ENCODE measurements at places on chromosomes 5 and 9.

DNA sequence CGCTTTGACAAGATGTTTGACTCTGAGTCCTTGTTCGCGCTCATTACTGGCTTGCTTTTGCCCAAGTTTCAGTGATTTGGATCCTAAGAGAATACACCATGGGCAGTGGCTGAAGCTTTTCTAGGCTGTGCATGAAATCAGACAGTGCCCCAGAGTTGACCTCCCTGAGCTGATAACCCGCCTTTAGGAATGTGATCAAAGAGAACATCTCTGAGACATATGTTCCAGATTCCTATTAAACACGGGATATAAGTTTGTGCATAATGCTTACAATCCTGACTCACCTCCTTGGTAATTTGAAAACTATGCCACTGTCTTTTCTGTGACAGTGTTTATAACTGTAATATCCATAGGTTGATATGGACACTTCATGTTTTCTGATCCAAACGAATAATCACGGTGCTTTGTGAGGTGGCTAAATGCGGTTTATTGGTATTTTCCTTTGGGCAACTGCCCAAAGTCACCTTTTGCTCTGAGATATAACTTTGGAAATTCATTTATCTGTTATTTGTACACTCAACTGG lies 732.9 kb downstream of the MTRR start:
- no peak for DNase-seq

- DNase-seq, result no peak
Measured at GRCh38 chr5:157562111-157562581, 13.4 kb downstream of the ADAM19 start.

GRCh38 chr9:78031893-78032729 lies 500 bp upstream of the GNAQ start:
- peak; percentile 72 for DNase-seq

DNA sequence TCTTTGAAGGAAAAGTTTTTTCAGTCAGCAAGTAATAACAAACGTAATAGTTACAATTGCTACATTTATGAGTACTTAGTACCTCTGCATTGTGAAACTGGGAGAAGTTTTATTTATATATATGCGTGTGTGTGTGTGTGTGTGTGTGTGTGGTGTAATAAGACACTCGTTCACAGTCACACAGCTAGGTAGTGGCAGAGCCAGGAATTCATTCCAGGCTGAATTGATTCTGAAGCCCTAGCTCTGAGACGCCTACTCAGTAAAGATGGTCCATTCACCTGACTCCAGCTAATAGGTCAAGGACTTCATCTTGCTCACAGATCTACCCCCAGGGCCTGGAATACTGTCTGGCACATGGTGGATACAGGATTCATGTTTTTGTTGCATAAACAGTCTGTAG lies 13.6 kb upstream of the CAST start:
- DNase-seq, result no peak

DNA sequence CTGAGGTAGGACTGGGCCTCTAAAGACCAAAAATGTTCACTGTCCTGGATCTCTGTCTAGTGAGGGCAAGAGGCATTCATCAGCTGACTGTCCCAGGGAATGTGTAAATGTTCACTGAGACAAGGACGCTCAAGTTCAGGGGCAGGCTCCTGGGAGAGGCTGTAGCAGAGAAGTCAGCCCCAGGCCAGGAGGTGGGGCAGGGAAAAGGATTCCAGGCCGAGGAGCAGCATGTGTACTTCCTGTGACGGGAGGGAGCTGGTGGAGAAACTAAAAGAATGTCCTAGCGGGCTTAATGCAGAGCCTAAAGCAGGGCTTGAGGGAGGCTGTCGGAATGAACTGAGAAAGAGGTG lies 205.8 kb downstream of the GABBR2 start:
- no peak for DNase-seq

- DNase-seq, result peak; percentile 52
Measured at GRCh38 chr5:68225188-68225910, 9.8 kb downstream of the PIK3R1 start.

- no peak for DNase-seq
Measured at GRCh38 chr5:160395111-160395510, 4.7 kb downstream of the FAM200C start.

DNA sequence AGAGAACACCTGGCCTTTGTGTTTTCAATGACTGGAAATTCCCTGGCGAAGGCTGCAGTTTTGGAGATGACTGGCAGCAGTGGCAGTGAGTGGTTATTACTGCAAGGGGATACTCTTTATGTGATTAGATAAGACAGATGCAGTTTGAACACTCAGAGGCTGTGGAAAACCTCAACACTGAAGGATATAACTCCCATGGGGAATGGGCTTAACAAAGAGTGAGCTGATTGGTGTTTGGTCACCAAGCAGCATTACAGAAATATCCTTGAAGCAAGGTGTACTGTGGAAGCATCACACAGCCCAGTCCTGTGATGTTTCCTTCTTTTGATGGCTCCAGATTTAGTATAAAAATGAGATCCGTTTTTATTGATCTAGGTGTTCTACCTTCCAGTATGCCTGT lies 490.7 kb upstream of the PTPRD start:
- no peak for DNase-seq

- no peak for DNase-seq
Measured at GRCh38 chr9:15157381-15157780, 149.6 kb downstream of the TTC39B start.
